ENCODE measurements at places on chromosomes 3 and 15.

DNA sequence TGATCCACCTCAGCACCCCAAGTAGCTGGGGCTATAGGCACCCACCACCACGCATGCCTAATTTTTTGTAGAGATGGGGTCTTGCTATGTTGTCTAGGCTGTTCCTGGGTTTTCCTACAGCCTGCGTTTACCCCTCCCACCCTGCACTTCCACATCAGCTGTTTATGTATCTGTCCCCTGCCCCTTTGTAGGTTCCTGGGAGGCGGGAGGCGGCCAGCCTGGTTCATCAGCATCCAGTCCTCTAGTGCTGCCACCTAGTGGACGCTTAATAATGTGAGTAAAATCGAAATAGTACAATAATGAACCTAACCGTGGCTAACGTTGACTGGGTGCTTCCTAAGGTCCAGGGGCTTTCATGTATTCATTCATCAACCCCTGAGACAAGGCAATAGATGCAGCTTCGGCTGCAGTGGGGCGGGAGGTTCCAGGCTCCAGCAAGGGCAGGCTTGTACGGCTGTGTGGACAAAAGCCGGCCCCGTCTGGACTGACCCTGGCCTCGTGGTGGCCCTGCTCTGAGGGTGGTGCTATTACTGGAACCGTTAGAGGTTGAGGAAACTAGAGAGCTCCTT is 1.2 kb upstream of the LCTL start:
- DNase-seq, result peak; percentile 81

DNA sequence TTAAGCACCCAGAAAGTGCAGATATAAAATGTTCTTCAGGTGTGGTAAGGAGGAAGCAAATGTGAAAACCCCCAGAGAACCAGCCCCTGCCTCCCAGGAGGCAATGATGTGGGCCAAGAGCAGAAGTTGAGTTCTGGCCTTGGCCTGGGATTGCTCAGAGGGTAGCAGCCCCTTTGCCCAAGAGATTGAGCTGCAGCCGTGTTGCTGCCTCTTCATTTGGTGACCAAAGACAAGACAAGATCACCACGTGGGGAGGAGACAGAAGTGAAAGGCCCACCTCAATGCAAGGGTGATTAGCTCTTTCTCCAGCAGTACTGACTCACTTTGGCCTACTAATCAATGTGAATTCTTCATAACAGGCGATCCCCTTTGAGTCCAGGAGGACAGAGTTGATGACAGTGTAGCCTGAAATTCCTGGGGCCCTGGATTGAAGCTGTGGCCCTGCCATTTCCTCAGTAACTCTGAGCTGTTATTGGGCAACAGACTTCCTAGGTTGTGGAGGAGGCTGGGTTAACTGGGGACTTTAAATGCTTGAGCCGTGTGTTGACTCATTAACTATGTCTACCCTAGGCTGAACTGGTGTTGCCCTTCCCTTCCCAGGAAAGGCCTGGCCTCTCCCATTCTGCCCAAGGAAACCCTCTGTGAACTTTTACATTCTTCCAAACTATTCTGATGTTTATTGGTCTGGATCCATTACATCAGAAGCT is 86.5 kb downstream of the ST6GAL1 start:
- no peak for DNase-seq

- DNase-seq, result no peak
These were observed 307.7 kb downstream of the IL5RA start for GRCh38 chr3:2802429-2802828.

DNA sequence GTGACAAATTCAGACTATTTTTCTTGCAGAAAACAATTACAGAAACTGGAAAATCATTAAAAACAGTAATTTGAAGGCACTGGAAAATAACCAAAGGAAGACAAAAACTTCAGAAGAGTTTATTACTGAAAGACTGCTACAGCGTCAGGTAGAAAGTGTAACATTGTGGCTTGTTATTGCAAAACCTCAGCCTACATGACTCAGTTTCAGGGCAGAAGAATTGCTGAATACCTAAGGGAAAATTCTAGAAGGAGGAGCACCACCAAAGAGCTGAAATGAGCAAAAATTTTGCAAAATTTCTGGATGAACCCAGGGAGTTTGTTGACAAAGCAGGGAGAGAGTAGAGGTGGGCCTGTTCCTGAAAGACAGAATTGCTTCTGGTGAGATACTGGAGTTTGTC is 219.6 kb downstream of the C3orf38 start:
- no peak for DNase-seq

DNA sequence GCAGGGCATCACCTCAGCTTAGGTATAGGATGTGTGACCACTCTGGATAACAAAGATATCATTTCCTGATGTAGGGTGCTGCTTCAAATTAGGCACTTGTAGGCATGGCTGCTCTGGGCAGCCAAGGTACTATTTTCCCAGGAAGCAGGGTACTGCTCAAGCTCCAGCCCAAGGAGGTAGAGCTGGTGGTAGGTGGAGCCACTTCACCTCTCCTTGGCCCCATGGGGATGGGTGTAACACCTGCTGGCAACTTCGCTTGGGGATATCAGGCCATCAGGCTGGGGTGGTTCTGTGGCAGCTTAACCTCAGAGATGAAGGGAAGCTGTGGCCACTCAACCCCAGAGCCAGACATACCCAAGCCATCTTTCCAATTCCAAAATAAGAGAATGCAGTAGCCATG is 147.1 kb upstream of the IGF1R start:
- peak; percentile 20 for DNase-seq

- DNase-seq, result no peak
These were observed 107.4 kb downstream of the IGF1R start for GRCh38 chr15:98755781-98756180.

DNA sequence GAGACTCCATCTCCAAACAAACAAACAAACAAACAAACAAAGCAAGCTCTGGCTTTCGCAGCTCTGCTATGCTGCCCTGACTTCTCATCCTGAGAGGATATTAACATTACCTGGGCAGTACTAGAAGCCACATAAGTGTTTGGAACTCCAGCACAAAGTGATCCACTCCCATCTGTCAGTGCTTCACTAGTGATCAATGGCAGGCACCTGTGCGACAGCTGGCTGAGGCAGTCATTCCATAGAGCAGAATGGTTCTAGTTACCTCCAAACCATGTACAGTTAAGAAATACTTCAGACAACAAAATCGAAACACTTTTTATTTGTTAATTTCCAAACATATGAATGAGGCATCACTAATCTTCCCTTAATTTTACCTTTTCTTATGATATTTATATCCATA is 2.8 kb upstream of the MB21D2 start:
- no peak for DNase-seq

- DNase-seq, result peak; percentile 51
These were observed 98.6 kb downstream of the RPL39L start for GRCh38 chr3:187040516-187041361.

GRCh38 chr15:23567921-23568320 is 2.4 kb downstream of the MKRN3 start:
- no peak for DNase-seq

DNA sequence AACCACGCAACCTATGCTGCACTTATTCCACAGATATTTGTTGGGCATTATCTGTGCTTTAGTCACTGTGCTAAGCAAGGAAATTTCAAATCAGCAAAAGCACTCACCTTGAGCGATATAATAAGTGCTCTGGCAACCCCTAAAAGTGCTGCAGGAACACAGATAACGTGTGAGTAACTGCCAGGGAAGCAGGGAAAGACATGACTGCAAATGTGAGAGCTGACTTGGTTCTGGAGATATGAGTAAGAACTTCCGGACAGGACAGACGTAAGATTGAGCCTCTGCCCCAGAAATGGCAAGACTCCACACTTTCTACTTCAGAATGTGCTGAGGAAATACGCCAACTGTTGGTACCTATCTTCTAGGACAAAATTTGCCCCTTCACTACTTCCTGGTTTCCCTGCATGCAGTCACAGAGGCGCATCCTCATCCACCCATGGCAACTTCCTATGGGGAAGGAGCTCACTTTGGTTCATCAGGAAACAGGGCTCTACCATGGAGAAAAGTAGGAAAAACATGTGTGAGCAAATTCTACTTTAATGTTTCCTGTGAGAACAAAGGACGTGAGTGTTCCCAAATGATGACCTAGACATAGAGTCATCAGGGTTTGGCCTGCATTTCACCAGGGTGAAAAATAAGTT is 41.7 kb downstream of the AQP9 start:
- DNase-seq, result no peak

DNA sequence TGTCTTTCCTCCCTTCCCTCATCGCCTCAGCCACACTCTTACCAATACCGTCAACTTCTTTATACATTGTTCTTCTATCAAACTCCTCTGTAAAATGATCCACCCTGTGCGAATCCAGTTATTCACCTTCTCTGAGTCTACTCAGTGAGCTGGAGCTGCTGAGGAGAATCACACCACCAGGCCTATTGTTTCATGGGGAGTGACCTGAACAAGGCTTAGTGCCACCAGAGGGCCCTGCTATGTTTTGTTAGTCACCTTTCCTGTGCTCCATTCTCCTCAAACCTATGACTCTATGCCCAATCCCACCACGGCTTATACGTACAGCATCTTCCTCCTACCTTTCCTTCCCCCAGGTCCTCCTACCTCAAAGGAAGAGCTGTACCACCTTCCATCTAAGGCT is 50.4 kb upstream of the MED12L start:
- no peak for DNase-seq

GRCh38 chr3:140292170-140292569 is 357.2 kb downstream of the CLSTN2 start:
- no peak for DNase-seq

GRCh38 chr3:150727653-150728502 is 24.2 kb upstream of the ERICH6 start:
- DNase-seq, result no peak

DNA sequence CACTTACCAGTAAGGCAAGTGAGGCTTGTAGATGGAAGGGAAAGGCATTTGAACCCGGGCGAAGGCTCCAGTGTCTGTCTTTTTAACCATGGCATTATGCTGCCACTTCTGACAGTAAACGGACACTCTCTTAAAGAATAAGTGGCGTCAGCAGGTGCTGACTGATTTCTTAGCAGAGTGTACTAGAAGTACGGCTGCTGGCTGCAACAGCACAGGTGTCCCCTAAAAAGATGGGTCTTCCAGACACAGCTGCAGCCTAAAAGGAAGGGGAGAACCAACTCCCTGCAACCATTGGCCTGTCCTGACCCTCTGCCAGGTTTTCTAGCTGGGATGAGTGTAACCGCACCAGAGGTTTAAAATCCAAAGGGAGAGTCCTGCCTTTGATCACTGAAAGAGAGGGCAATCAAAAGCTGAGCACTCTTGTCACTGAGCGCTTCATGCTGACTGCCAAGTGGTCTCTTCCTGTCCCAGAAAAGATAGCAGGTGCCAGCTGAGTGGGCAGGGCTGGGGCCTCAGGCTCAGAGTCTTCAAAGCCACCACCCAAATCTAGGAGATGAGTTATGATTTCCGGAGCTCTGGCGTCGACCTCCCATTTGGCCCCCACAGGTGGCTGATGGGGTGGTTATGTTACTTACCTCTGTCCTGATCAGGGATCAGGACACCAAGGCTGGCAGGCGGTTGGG is 255.8 kb downstream of the SLCO3A1 start:
- DNase-seq, result no peak

DNA sequence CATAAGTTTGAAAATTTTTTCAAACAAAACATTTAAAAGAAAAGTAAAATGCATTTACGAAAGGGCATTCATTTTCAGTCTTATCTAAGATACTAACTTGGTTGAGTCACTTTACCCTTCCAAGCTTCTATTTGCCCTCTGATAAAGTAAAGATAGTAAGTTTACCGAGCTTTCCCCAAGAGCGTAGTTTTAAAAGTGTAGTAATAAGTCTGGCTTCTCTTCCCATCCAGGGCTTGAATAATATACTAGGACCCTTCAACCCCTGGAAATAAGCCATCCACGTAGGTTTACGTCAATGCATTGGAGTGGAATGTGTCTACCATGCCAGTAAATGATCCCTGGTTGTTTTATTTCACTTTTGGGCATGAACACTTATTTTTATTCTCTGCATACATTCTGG is 608.3 kb downstream of the NTRK3 start:
- DNase-seq, result no peak

- DNase-seq, result no peak
These were observed 125.7 kb downstream of the PDZRN3 start for GRCh38 chr3:73498764-73499622.

DNA sequence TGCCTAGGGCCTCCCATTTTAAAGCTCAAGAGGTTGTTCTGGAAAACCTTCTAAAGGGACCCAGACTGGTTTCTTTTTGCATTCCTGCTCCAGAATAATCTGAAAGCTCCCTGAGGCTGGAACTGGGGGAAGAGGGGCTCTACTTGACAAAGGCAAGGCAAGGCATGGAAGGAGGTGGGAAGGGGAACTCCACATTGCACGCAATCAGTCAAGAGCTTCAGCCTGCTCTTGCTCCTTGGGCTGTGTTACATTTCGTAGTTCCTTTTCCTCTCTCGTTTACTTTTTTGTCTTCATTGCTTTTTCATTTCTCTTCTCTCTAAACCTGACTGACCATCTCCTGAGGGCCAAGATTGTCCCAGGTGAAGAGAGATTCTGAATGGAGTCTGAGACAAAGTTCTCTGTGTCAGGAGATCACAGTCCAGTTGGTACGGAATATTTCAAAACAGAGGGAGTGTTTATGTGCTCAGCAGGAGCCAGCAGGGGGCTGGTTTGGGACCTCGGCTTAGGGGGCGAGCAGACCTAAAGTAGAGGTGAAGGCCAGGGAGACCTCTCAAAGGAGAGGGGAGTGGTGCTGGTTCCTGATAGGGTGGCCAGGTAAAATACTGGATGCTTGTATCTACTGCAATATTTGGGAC is 6.0 kb upstream of the KCTD6 start:
- no peak for DNase-seq

DNA sequence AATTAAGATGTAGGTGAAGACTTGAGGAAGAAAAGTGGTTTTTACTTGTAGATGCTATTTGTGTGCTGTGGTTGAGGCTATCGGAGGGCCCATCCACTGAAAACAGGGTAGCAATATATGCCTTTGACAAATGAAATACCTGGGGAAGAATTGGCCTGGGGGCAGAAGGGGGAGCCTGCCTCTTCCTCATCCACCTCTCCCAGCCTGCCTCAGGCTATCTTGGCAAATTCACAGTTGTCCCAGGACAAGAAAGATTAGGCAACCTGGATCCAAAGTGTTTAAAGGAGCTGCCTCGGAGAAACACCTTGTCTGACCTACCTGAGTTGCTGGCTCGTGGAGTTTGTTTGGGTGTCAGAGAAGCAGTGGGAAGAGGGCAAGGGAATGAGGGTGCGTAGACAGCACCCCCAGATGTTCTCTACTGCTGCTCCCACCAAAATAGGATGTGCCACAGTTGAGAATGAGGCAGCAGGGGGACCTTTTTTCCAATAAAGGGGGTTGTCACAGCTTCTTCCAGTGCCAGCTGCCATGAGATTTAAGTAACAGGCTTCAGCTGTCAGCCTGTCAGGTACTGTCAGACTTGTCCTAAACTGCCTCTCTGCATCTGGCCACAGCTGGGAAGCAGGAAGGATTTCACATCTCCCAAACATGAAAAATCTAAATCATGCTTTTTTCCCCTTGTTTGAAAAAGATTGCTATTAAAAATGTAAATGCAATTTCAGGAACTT is 9.2 kb downstream of the PLEKHO2 start:
- DNase-seq, result no peak

DNA sequence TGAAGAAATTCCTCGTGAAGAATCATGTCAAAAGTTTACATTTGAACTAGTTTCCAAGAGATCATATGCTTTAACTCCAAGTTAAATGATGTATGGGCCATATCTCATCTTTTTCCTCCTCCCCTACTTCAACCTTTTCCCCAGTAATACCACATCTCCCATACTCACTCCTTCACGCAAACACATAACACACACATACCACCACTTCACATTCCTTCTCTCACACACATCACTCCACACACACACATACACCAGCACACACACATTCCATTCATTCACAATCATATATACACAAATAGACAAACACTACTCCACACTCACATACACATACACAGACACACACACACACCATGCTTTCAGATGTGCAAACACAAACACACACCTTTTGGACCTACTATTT is 769.0 kb upstream of the NR2F2 start:
- DNase-seq, result no peak

GRCh38 chr3:126256251-126256650 is 75.9 kb upstream of the ALDH1L1 start:
- no peak for DNase-seq
